Osteoblast (primary cell): ENCODE measurements at places on chromosomes 2 and 18. TPM values are rescaled to one million over a fixed set of nuclear protein-coding genes. Genes with fewer than 3 reads are reported as not detected.

DNA sequence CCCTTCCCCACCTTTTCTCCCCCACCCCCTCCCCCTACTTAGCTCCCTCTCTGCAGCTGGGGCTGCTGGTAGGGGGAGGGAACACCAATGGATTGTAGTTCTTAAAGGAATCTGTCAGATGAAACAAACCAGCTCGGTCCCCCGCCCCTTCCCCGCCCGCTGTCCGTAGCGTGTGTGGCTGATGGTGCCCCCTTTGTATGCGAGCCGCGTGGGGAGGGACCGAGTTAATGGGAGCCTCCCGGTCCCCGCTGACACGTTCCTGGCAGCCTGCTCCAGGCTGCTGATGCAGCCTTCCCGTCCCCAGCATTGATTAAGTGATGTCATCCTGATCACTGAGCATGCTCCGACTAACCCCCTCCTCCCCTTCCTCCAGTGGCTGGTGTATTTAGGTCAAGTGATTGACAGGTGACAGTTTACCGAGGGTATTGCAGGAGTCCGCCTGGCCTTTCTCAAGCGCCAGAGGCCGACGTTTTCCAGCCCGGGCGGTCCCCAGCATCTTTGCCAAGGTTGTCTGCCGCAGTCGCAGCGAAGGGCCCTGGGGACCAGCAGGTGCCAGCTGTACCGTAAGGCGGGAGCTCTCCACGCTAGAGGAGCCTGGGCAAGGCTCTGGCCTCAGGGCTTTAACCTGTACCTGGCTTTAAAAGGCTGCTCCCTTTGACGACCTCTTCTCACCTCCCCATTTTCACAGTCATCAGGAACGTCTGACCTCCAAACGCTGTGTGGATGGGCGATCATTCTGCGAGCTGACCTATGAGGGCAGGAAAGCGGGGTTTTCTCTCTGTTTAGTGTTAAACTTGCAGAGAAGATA, 1.8 kb downstream of the KIF5C start:
- no peak overlapping the region for H3K27ac ChIP-seq
- no peaks in the 10 kb centered on the region for H3K36me3 ChIP-seq
- H3K4me1 ChIP-seq: no peaks in the 10 kb centered on the region
- H3K27me3 ChIP-seq: peaks cover 30% of the 10 kb centered on the region
- peak; percentile 82 for DNase-seq

DNA sequence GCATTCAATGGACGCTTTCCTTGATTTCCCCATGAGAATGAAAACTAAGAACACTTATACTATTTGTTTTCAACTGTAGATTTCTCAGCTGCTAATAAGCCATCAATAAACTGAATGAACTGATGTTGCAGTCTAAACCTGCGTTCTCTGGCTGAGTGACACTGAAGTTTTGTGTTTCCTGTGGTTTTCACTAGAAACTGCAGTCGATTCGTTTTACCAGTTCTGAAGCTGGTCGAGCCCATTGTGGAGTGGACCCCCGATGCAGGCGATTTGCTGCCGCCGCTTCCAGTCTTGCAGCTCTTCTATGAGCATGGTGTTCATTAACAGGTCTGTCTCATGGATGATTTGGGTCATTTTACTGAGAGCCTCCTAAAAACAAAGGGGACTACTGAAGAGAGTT, 50.6 kb upstream of the STAT1 start:
- H3K36me3 ChIP-seq: no peaks in the 10 kb centered on the region
- peaks cover 4% of the 10 kb centered on the region for H3K4me1 ChIP-seq
- H3K27ac ChIP-seq: no peak overlapping the region
- no peak overlapping the region for H3K4me3 ChIP-seq
- no peak for DNase-seq

GRCh38 chr2:187577310-187577709, 23.1 kb upstream of the TFPI start:
- DNase-seq: no peak
- peaks cover 26% of the 10 kb centered on the region for H3K4me1 ChIP-seq
- no peak overlapping the region for H3K27ac ChIP-seq
- H3K27me3 ChIP-seq: no peaks in the 10 kb centered on the region
- H3K4me3 ChIP-seq: no peak overlapping the region

DNA sequence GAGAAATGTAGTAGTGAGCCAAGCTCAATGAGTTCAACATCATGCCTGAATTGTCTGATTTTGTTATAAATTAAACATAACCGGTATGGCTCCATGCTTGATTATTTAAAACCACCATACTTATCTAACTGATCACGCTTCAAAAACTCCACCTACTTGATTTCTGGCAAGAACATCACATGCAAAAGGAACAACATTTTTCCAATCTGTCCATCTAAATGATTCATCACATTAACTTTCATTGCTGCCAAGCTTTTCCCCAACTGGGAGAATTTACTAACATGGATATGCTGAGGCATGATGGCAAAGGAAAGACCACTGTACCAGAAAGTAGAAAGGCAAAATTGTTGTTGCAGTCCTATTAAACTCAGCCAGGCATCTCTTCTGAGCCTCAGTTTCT, 286.8 kb downstream of the TRIB2 start:
- H3K4me3 ChIP-seq: no peak overlapping the region
- no peaks in the 10 kb centered on the region for H3K36me3 ChIP-seq
- peaks cover 29% of the 10 kb centered on the region for H3K4me1 ChIP-seq
- H3K27me3 ChIP-seq: no peaks in the 10 kb centered on the region
- H3K27ac ChIP-seq: no peak overlapping the region

- DNase-seq: peak; percentile 87
- no peaks in the 10 kb centered on the region for H3K27me3 ChIP-seq
- H3K36me3 ChIP-seq: no peaks in the 10 kb centered on the region
- H3K4me1 ChIP-seq: no peaks in the 10 kb centered on the region
These were observed 14.8 kb downstream of the ZAP70 start for GRCh38 chr2:97728091-97728731.

GRCh38 chr18:35076135-35076924, 35.1 kb downstream of the MAPRE2 start:
- no peak overlapping the region for H3K4me3 ChIP-seq
- no peaks in the 10 kb centered on the region for H3K36me3 ChIP-seq
- peak; percentile 57 for DNase-seq
- peak overlapping the region; percentile 57 for H3K27ac ChIP-seq
- no peaks in the 10 kb centered on the region for H3K27me3 ChIP-seq

GRCh38 chr2:175734686-175735085, 267.4 kb downstream of the LNPK start:
- H3K27ac ChIP-seq: no peak overlapping the region
- H3K4me3 ChIP-seq: no peak overlapping the region
- H3K4me1 ChIP-seq: no peaks in the 10 kb centered on the region
- no peaks in the 10 kb centered on the region for H3K36me3 ChIP-seq
- DNase-seq: no peak
- H3K27me3 ChIP-seq: no peaks in the 10 kb centered on the region

DNA sequence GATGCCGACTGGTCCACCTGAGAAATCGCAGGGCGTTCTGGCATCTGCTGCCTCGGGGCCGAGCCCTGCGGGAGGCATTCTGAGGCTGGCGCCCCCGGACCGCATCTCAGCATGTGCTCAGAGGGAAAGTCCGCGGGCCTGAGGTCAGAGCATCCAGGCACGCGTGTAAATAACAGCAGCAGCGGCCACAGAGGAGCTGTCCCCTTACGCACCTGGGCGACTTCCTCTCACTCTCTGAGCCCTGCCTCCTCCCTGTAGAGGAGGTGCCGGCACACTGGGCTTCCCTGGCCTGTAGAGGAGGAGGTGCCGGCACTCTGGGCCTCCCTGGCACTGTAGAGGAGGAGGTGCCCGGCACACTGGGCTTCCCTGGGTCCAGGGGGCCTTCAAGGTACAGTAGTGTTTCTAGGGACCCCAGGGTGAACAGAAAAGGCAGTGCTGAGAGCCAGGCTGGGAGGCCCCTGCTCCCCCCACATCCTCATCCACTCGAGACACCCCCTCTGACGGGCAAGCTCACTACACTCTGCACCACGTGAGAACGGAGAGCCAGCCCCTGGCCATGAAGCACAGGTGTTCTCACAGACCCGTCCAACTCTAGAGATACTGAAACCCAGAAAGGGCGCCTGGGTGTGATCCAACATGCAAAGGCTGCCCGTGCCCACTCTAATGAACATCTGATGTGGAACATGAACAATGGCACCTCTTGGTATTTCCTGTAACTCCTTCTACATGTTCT, 263.5 kb downstream of the HDAC4 start:
- peaks cover 7% of the 10 kb centered on the region for H3K36me3 ChIP-seq
- H3K4me3 ChIP-seq: no peak overlapping the region
- H3K27me3 ChIP-seq: no peaks in the 10 kb centered on the region
- no peak overlapping the region for H3K27ac ChIP-seq
- no peak for DNase-seq

GRCh38 chr2:219803294-219803693, 175.9 kb downstream of the SLC4A3 start:
- no peaks in the 10 kb centered on the region for H3K36me3 ChIP-seq
- no peaks in the 10 kb centered on the region for H3K4me1 ChIP-seq
- no peak for DNase-seq
- H3K4me3 ChIP-seq: no peak overlapping the region

GRCh38 chr2:1187189-1187588, 226.1 kb upstream of the TPO start:
- no peak for DNase-seq
- no peaks in the 10 kb centered on the region for H3K4me1 ChIP-seq
- H3K27ac ChIP-seq: no peak overlapping the region
- no peak overlapping the region for H3K4me3 ChIP-seq

GRCh38 chr18:77114415-77115191, 18.0 kb downstream of the MBP start:
- H3K4me1 ChIP-seq: peaks cover 8% of the 10 kb centered on the region
- no peak overlapping the region for H3K4me3 ChIP-seq
- peak; percentile 96 for DNase-seq
- H3K27me3 ChIP-seq: no peaks in the 10 kb centered on the region

DNA sequence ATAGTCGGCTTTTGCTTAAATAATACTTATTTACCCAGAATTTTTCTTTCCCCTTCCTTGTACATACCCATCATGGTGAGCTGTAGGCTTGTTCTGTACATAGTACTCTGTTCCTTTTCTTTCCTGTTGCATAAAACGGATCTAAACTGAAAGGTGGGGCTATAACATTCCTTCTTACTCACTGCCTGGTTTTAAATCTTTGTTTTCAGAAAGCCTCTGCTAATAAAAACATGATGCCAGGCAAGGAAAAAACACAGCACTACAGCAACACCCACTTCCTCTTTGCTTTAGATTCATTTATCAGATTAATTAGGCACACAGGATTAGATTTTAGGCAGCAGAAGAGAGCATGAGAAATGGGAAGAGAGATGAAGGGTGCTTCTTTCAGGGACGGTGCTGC, 19.6 kb upstream of the STON1 start:
- peak overlapping the region; percentile 76 for H3K27ac ChIP-seq
- no peak overlapping the region for H3K4me3 ChIP-seq
- H3K4me1 ChIP-seq: peaks cover 28% of the 10 kb centered on the region

DNA sequence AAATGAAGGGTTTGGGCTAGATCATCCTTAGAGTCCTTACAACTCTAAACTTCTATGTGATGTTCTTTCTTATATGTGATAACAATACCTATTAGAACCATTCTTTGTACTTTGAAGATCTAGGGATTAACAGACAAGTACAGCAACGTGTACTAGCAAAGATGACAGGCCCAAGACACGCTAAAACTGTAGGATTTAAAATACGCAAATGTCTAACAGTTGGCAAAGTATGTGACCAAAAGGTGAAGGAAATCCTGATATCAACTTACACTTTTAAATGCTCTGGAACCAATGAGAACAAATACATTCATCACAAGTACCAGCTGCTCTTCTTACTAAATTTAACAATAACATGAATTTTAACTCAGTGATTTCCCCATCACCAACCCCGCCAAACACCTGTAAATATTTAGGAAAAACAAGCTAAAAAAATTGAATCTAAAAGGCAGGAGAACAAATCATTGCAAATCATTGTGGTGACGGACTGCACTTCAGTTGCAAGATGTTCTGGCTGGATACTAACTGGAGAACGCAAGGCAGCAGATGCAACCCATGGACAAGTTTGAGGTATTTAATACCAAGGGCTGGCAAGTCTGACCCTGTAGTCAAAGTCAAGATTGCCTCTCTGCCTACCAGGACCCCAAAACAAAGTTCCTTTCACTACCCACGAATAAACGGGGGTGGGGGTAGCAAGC, 1.4 kb downstream of the ANKRD44 start:
- H3K27ac ChIP-seq: no peak overlapping the region
- H3K36me3 ChIP-seq: no peaks in the 10 kb centered on the region
- DNase-seq: peak; percentile 67
- peak overlapping the region; percentile 86 for H3K4me3 ChIP-seq

DNA sequence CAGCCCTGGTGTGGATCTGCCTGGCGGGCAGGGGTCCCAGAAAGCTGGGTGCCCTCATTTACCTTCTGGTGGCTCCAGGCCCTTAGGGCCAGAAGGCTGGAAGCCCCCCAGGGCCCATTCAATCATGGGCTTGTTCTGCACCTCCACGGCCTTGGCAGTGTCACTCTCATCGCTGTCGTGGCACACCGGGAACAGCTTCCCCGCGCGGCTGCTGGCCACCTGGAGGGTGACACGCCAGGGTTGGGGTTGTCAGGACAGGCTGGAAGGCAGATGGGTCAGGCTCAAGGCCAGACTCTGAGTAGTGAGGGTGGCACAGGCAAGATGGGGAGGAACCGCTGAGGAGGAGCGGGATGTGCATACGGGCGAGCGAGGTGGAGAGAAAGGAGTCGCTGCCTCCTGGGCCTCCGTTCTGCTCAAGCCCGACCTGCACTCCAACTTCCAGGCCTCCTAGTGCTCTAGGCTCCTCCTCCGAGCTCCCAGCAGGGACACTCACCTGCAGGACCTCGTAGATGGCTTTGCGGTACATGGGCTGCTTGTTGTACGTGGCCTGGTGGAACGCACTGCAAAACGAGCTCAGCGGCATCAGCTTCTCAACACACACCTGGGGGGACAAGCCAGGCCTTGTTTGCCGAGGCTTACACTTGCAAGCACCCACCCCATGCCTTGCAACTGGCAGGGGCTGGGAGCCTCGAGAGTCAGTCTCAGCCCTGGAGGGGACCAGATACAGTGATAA, 78.3 kb upstream of the POMC start:
- H3K4me3 ChIP-seq: no peak overlapping the region
- peaks cover 18% of the 10 kb centered on the region for H3K4me1 ChIP-seq
- no peaks in the 10 kb centered on the region for H3K27me3 ChIP-seq
- DNase-seq: peak; percentile 68

- no peak overlapping the region for H3K4me3 ChIP-seq
- DNase-seq: no peak
- no peaks in the 10 kb centered on the region for H3K36me3 ChIP-seq
- no peak overlapping the region for H3K27ac ChIP-seq
These were observed 177.7 kb upstream of the SMAD2 start for GRCh38 chr18:48108136-48108535.

The SNTG2 gene
- 1.4 and 2.1 TPM in 2 replicates for total RNA-seq

The MC2R gene
- not detected in 2 replicates for total RNA-seq

The SERPINB2 gene
- 0.72 and 1.8 TPM in 2 replicates for total RNA-seq

The APCDD1 gene
- 1.8 and 3.3 TPM in 2 replicates for total RNA-seq

The TCF4 gene
- total RNA-seq: 87.2 and 89.9 TPM in 2 replicates

The UGT1A7 gene
- not detected in 2 replicates for total RNA-seq

The UNC50 gene
- 31.5 and 36.2 TPM in 2 replicates for total RNA-seq

The SDC1 gene
- 7.6 and 11.8 TPM in 2 replicates for total RNA-seq

The CDCA7 gene
- 0.59 and 1.1 TPM in 2 replicates for total RNA-seq

The HOXD13 gene
- total RNA-seq: not detected in 2 replicates

The CAPN13 gene
- not detected in 2 replicates for total RNA-seq

The SLC4A3 gene
- 2.5 and 3.8 TPM in 2 replicates for total RNA-seq

The PAX3 gene
- total RNA-seq: under 0.01 TPM in 1 of 2 replicates, not detected in the other
